SIG-M5 (cell line): ENCODE measurements at places on chromosomes 4 and X.

- no peak for DNase-seq
These were observed 183.1 kb upstream of the TTC29 start for GRCh38 chr4:147128787-147129186.

DNA sequence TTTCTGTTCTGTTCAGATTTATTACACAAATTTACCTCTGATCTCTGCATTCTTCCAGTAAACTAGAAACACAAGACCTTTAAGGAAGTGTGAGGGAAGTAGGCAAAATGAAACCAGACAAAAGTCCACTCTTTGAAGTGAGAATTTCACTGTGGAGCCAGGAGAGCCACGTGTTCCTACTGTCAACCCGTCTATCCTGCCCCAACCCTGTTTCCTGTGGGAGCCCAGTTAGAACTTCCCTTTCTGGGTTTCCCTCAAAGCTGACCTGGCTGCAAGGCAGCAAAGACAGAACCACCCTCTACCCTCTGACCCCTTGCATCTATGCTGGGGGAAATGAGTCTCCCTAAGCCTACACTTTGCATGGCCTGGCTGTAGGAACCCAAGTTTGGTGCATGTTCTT lies 40.0 kb downstream of the TMEM144 start:
- DNase-seq, result no peak

- DNase-seq, result no peak
These were observed 14.9 kb downstream of the SNX12 start for GRCh38 chrX:71053217-71053621.

DNA sequence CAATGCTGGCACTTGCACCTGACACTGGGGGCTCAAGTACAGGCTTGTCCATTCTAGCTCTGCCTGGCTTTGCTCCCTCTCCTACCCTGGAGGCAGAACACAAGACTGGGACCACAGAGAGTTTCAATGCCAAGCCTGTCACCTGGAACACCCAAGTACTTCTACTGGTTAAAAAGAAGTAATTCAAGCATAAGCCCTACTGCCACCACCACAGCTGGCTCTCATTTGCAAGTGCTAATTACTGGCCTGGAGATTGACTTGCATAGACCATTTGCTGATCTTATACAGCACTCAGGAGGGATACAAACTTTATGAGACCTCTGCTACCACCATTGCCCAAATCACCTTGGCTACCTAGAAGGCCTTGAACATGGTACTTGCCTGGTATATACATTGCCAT lies 1550.9 kb downstream of the C4orf33 start:
- no peak for DNase-seq

DNA sequence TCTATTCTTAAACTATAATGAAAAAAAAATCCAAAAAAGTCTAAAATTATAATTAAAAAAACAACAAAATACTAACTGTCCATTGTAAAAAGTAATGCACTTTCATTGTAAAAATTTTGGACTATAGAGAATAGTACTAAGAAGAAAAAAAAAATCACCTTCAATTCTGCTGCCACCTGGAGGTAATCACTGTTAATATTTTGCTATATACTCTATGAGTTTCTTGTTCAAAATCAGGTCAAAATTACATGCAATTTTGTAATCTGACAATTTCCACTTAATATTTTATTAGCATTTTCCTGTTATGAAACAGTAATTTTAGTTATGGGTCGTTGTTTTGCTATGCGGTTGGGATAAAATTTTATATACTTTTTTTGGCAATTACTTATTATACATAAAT lies 62.0 kb downstream of the HTT start:
- DNase-seq, result no peak
